ENCODE measurements at places on chromosomes 6 and 20. TPM values are rescaled to one million over a fixed set of nuclear protein-coding genes. Genes with fewer than 3 reads are reported as not detected.
A peak's percentile ranks its signal among the peaks of the same experiment; 100 is the strongest.

GRCh38 chr6:148746363-148747144 is at the start of gene UST:
UST (plus strand) TSS chr6:148747030; CDS start chr6:148747431, 401 bp downstream.
- peak within 1 kb of the TSS; percentile 70 for H3K4me3 ChIP-seq
- peak within 1 kb of the TSS; percentile 66 for H3K27ac ChIP-seq
- DNase-seq, result peak; percentile 93
- peaks cover 5% of the 10 kb centered on the region for H3K4me1 ChIP-seq
- H3K36me3 ChIP-seq, result no peaks in the 10 kb centered on the region
- H3K27me3 ChIP-seq, result no peaks in the 10 kb centered on the region

DNA sequence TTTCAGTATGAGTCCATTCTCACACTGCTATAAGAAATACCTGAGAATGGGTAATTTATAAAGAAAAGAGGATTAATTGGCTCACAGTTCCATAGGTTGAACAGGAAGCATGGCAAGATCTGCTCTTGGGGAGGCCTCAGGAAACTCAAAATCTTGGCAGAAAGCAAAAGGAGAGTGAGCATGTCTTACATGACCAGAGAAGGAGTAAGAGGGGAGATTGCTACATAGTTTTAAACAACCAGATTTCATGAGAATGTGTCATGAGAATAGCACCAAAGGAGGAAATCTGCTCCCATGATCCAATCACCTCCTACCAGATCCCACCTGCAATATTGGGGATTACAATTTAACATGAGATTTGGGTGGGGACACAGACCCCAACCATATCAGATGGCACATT is 672.4 kb downstream of the HTR1B start:
- no peaks in the 10 kb centered on the region for H3K36me3 ChIP-seq
- H3K27me3 ChIP-seq, result no peaks in the 10 kb centered on the region
- DNase-seq, result no peak
- H3K4me3 ChIP-seq, result no peak overlapping the region
- no peaks in the 10 kb centered on the region for H3K4me1 ChIP-seq

- no peak for DNase-seq
- no peaks in the 10 kb centered on the region for H3K36me3 ChIP-seq
- no peak overlapping the region for H3K4me3 ChIP-seq
- H3K27me3 ChIP-seq, result no peaks in the 10 kb centered on the region
- no peak overlapping the region for H3K27ac ChIP-seq
These were observed 637.6 kb upstream of the CHD6 start for GRCh38 chr20:42255821-42256220.

DNA sequence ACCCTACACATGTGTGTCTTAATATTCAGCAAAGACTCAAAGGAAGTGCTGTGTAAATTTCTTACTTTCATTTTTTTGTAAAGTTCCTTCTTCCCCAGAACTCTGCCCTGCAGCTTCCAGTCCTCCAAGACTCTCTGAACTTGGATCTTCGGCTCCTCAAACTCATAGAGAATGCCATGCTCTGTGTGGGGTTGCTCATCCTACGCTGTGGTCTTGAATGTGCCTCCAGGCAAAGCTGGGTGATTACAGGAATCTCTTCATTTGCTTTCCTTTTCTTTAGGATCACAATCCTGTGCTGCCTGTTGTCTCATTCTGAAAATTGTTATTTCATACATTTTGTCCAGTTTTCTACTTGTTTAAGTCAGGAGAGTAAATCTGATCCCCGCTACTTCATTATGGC is 14.5 kb upstream of the CDC5L start:
- H3K4me1 ChIP-seq, result no peaks in the 10 kb centered on the region
- no peak overlapping the region for H3K4me3 ChIP-seq
- no peak for DNase-seq
- no peak overlapping the region for H3K27ac ChIP-seq
- peaks cover 9% of the 10 kb centered on the region for H3K27me3 ChIP-seq

- no peak overlapping the region for H3K27ac ChIP-seq
- H3K4me3 ChIP-seq, result no peak overlapping the region
- no peak for DNase-seq
These were observed 153.1 kb downstream of the RCAN2 start for GRCh38 chr6:46338131-46338530.

- no peaks in the 10 kb centered on the region for H3K36me3 ChIP-seq
- H3K27me3 ChIP-seq, result no peaks in the 10 kb centered on the region
- H3K4me1 ChIP-seq, result no peaks in the 10 kb centered on the region
- no peak overlapping the region for H3K27ac ChIP-seq
These were observed 30.9 kb upstream of the TGM6 start for GRCh38 chr20:2349801-2350200.

CRISP3 gene
- total RNA-seq, result not detected

FAM229B gene
- 20.3 TPM for total RNA-seq

CYP39A1 gene
- 3.8 TPM for total RNA-seq

ZNF311 gene
- 3.6 TPM for total RNA-seq

SLC44A4 gene
- not detected for total RNA-seq

BPIFB2 gene
- not detected for total RNA-seq
